ENCODE measurements at places on chromosomes 2 and 18. TPM values are rescaled to one million over a fixed set of nuclear protein-coding genes. Genes with fewer than 3 reads are reported as not detected.

Gene TMEM131
- 8.0 TPM for total RNA-seq

Gene CCDC74A
- 15.5 TPM for total RNA-seq

Gene NEU4
- not detected for total RNA-seq

Gene ST8SIA3
- not detected for total RNA-seq

Gene CDH2
- total RNA-seq = 12.0 TPM

Gene FAM161A
- 3.4 TPM for total RNA-seq

Gene DYNAP
- total RNA-seq = not detected

Gene SLC23A3
- 0.50 TPM for total RNA-seq

Gene CXCR4
- total RNA-seq = not detected

Gene PPP4R3B
- total RNA-seq = 21.6 TPM

Gene ALPP
- total RNA-seq = not detected

Measured in bronchus fibroblast of lung (primary cell).